ENCODE measurements at places on chromosomes 1 and 21.
A peak's percentile ranks its signal among the peaks of the same experiment; 100 is the strongest.

DNA sequence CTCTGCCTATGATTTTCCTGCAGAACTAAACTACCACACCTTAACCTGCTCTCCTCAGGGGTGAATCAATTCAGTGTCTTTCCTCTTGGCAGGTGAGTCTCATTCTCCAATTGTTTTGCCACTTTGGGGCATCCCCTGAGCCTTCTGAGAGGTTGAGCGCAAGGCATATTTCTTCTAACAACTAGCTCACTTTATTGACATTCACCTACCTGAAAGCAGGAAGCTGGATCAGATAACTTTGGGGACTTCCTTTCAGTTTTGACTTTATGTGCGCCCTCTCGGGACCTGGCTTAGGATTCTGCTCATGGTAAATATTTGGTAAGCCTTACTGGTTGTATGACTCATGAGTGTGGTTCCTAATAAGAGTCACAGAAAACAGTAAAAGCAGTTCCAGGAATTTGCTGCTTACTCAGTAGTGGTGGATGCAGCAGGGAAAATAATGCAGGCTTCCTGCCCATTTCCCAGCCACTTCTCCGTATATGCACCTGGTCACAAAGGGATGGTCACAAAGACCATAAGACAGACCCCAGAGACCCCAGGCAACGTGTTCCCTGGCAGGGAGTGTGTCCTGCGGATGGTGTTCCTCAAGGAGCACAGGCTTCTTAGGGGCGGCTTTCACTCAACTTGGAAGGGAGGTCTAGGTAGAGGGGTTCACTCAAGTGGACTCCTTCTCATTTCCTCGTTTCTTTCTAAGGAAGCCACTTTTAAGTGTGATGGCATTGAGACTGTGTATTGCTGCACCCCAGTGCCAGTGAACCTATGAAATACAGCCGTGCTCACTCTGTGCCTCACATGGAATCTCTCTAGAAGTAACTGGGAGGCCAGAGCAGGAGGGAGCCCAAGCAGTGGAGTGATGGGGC, 22.0 kb upstream of the BATF3 start:
- DNase-seq, result peak; percentile 67

- DNase-seq, result no peak
Observed at GRCh38 chr1:158169105-158169504, 11.6 kb upstream of the CD1D start.

DNA sequence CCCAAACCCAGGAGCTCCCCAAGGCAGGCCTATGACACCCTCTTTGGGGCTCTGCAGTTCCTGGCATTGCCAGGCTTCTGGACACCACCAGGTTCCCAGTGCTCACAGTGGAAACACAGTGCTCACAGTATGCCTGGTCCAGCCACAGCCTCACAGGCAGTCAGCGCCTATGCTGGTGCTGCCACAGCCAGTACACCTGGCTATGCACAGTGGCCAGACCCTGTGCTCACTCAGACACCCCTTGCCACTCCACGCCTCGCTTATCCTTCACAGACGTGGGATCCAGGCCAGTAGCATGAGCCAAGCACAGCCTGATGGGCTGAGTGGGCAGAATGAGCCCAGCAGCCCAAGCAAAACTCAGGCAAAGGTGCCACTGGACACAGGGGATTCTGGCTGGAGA, 579.2 kb upstream of the ADGRL2 start:
- DNase-seq, result no peak

DNA sequence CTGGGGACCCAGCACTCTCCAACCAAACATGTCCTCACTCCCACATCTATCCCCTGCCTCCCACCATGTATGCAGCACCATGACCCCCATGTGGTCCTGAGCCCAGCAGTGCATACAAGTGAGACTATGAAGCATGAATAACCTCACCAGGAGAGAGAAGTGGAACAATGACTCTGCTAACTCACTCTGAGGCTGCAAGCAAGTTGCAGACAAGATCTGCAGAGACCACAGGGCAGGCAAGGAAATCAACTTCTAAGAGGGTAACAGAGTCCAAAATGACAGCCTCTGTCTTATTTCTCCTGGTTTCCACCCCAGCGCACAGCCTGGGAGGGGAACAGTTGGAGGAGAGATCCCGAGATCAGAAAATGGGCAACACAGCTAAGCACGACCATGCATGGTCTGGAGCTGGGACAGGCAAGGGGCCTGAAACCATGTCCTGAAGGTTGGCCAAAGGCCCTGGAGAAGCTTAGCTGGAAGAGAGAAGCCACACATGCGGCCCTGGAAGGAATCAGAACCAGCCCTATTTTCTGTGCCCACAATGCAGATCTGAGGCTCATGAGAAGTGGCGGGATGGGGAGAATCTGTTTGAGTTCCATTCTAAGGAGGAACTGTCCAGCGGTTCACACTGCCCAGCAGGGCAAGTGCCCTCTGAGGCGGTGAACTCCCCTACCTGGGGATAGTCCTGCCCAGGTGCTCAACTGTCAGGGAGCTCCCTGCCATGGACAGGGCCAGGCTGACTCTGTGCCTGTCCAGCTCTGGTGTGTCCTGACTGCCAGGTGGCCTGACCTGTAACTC, 12.5 kb upstream of the REN start:
- DNase-seq, result no peak

- no peak for DNase-seq
Observed at GRCh38 chr1:179001451-179001850, 24.2 kb upstream of the FAM20B start.

DNA sequence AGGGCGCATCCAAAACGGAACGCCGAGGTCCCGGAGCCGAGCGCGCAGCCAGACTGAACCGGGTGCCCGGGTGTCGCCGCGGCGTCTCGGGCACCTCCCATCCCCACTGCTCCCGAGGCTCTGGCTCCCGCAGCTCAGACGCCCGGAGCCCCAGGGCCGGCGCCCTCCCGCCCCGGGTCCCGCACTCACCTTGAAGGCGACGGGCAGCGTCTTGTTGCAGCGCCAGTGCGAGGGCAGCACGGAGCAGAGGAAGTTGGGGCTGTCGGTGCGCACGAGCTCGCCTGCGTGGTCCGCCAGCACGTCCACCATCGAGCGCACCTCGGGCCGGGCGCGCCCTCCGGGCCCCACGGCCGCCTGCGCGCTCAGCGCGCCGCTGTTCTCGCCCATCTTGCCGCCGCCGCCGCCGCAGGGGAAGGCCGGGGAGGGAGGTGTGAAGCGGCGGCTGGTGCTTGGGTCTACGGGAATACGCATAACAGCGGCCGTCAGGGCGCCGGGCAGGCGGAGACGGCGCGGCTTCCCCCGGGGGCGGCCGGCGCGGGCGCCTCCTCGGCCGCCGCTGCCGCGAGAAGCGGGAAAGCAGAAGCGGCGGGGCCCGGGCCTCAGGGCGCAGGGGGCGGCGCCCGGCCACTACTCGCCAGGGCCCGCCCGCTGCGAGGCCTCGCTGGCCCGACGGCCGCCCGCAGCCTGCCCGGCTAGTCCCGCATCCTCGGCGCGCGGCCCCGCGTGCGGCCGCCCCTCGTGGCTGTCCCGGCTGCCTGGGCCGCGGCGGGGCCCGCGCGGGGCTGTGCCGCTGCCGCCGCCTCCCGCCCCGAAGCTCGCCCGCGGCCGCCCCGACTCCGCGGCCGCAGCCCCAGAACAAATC, 447 bp downstream of the RUNX3 start:
- DNase-seq, result peak; percentile 62

- DNase-seq, result no peak
Observed at GRCh38 chr1:8425150-8425780, 107.4 kb downstream of the SLC45A1 start.

DNA sequence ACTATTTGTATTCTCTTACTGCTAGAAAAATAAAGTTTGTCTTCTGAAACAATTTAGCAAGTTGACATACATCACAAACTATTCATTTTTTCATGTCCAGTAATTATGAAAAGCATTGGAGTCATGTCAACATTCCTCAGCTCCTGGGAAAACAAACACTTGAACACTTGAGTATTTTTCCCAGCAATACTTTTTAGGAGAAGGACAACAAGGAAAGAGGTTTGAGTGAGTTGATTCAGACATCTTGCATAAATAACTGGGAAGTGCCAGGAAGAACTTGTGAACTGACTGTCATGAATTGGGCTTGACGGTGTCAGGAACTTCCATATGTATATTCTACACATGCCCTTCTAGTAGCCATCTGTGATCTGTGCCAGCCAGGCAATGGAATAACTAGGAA, 195.6 kb downstream of the HMCN1 start:
- no peak for DNase-seq

DNA sequence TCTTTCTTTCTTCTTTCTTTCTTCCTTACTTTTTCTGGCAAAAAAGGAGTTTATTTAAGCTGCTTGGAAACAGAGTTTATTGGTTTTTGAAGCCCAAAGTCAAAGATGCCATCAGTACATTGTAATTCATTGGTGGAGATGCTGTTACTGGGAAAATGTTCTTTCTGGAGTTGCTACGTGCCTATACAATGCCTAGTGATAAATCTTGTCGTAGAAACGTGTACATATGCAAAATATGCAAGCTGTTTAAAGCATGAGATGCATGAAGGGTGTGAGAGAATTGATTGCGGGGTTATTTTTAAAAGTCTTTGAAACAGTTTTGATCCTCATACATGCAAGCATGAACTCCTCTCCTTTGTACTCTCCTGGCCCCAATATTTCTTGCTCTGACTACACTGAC, 1060.6 kb upstream of the NCAM2 start:
- no peak for DNase-seq

GRCh38 chr21:20330652-20331051, 667.6 kb upstream of the NCAM2 start:
- no peak for DNase-seq

- DNase-seq, result no peak
Observed at GRCh38 chr1:114114185-114115094, 39.2 kb downstream of the SYT6 start.

- DNase-seq, result no peak
Observed at GRCh38 chr21:28253961-28254360, 738.7 kb downstream of the LTN1 start.

GRCh38 chr1:20885121-20885520, 98.0 kb upstream of the HP1BP3 start:
- DNase-seq, result no peak

DNA sequence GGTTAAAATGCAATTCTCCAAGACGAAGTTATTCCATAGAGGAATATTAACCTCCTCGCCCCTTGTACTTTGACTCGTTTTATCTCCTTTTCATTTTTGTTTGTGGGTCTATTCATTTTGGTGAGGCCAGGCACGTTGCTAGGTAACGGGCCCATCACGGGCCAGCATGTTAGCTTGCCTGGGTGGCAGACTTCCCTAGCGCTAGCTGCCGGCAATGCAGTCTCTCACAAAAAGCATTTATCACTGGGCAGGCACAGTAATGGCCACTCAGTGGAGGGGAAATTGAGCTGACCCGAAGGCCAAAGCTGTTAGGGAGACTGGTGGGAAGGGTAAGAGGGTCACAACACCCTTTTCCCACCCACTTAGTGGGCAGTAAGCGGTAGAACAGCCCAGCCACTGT, 234.4 kb upstream of the FOXD3 start:
- DNase-seq, result no peak

DNA sequence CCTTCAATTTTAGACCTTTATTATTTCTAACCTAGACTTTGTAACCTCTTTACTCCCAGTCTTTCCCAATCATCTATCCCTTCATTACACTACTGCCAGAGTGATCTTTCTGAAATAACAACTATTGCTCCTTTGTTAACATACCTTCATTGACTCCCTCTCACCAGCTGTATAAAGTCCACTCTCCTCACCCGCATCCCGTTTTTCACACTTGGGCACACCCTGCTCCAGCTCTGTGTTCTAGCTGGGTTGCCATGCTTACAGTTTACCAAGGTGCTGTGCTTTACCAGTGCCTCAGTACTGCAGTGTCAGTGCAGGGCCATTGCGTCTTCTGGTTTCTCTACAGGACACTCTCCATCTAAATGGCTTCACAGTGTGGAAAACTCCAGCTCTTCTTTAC, 148.2 kb downstream of the NFIA start:
- no peak for DNase-seq

GRCh38 chr1:221887415-221887746, 145.5 kb upstream of the DUSP10 start:
- no peak for DNase-seq

- no peak for DNase-seq
Observed at GRCh38 chr21:39800311-39800710, 55.3 kb downstream of the IGSF5 start.

- no peak for DNase-seq
Observed at GRCh38 chr1:213698092-213698702, 289.6 kb upstream of the PROX1 start.

DNA sequence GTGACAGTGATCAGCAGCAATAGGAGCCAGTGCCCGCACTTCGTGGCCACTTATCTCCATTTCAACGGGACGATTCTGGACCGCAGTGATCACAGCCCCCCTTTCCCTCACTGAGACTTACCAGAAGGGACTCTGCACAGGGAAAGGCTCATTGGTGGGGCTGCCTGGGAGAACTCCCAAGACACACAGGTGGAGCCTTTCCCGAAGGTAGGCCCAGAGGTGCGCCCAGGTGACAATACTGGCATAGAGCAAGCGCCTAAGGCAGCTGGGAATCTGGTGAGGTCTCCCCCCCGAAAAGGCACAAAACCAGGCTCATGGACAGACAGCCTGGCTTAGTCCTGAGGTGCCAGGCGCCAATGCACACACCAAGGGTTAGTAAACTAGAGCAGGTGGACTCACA, 318.9 kb downstream of the AJAP1 start:
- DNase-seq, result no peak

GRCh38 chr1:34759503-34760357, at the start of gene GJB4:
Gene GJB4 (plus strand): TSS chr1:34759740. CDS start chr1:34761255, 1,515 bp downstream.
- no peak for DNase-seq

- peak; percentile 73 for DNase-seq
Observed at GRCh38 chr1:19597496-19598309, 46.4 kb upstream of the NBL1 start.

DNA sequence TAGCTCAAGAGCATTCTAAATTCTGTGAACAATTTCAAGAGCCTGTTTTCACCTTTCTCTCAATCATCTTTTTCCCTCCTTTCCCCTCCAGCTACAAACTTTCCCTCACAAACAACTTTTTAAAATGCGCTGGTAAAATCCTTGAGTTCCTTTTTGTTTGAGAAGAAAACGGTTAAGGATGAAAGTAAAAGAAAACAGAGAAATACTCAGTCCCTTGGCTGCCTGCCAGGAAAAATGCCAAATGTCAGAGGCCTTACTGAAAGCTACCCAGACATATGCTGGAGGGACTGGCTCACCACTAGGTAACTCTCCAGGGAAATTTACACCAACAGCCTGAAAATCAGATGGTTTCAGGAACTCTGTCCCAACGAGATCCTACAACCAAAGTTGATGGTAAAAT, 11.0 kb upstream of the SERBP1 start:
- DNase-seq, result no peak

DNA sequence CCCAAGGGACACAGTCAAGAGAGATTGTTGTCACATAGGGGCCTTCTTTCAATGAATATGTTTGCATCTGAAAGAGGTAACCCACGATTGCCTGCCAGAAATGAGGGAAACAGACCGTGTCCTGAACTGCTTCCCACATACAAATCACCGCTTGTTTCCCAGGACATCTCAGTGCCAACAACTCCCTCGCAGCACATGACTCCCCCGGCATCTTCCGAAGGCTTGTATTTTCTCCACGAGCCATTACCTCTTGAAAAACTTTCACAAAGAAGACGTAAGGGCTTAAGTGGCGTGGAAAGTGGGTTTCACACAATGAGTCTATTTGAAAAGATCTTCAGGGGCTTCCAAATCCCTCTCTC, 31.6 kb upstream of the PDE9A start:
- no peak for DNase-seq

Measured in activated CD4-positive, alpha-beta memory T cell treated with anti-CD3 and anti-CD28 coated beads, Interleukin-2, amount 10 ng/mL, durations not matched to agents 7 days and 5 days (primary cell).